ENCODE measurements at places on chromosomes 7 and 10.

DNA sequence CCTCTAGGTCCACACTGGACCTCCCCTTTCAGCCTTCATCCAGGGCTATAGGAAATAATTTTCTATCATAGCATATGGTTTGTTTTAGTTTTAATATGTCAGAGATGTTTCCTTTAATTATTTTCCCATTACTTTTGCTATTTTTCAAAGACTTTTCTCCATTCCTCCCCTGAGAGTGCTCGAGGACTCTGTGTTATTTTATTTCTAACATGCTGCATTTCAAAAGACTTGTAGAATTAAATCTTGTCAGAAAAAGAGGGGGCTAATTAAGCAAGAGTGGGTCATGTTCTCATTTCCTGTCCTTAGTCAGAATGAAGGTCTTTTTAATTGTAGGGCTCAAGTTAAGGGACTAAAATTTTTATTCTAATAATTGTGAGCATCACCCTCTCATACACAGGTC is 71.6 kb upstream of the CTTNBP2 start:
- DNase-seq, result no peak

DNA sequence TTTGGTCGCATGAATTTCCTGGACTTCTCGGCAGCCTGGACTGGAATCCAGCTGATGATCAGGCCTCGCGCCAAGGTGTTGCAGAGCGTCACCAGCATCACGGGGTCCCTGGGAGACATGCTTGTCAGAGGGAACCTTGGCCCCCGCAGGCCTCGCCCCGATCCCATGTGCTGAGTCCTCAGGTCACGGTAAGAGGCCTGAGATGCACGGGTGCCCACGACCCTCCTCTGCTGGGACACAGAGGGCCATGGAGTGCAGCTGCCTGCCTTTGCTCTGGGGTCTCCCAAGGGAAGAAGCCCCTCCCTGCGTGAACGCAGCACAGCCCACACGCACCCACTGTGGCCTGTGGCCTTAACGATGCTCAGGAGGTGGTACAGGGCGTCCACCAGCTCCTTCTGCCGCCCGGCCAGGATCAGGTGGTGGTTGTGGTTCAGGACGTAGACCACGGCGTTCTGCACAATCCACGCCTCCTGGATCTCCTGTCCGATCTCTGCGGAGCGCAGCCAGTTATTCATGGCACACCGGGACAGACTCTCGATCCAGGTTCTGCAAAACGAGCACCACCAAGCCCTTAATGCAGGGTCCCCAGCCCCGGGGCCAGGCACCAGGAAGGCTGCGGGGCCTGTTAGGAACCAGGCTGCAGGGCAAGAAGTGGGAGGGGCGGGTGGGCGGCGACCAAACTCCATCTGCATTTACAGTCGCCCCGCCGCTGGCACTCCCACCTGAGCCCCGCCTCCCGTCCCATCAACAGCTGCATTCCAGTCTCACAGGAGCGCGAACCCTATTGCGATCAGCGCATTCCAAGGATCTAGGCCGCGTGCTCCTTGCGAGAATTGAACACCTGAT is 29.4 kb downstream of the CFAP46 start:
- no peak for DNase-seq

DNA sequence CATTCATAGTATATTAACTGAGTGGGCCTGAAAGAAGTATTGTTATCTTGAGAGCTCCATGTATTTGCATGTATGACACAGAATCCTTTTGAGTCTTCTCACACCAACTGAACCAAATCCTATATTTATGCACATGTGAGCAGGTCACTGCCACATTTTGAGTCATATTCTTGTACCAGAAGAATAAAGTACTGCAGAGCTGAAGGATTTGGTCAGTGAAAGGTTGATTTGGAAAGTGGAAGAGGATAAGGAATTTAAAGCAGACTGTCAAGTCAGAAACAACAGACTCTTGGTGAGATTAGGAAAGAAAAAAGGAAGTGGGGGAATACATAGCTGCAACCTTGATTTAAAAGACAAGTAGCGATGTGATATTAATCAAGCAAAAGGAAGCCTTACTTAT is 121.8 kb downstream of the ARID5B start:
- no peak for DNase-seq

GRCh38 chr10:79331709-79332108 is 15.6 kb upstream of the PPIF start:
- peak; percentile 84 for DNase-seq

GRCh38 chr7:71558806-71559613 is 427.1 kb downstream of the GALNT17 start:
- DNase-seq, result no peak

DNA sequence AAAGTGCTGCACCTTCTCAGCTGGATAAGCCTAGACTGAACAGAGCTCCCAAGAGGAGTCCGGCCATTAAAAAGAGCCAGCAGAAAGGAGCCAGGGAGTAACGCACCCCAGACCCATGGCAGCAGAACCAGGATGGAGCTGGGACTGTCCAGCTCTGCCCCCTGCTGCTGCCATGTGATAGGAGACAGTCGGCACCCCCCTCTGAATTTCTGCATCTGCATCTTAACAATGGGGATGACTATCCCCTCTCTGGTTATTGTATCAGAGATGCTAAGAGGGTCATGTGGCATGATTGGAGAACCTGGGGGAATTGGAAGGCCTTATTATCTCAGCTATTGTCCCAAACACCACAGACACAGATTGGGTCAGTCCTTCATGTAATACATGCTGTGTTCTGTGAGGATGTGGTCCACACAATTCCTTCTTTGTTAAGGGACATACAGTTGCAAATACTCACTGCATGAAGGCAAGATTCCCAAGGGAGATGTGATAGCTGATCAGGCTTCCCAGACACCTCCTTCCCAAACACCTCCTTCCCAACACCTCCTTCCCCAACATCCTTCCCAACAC is 29.3 kb downstream of the PLEKHS1 start:
- no peak for DNase-seq

GRCh38 chr10:115860182-115861107 is 412.6 kb downstream of the GFRA1 start:
- no peak for DNase-seq

- peak; percentile 58 for DNase-seq
These were observed 41.4 kb upstream of the ZMIZ1 start for GRCh38 chr10:79027147-79028055.

DNA sequence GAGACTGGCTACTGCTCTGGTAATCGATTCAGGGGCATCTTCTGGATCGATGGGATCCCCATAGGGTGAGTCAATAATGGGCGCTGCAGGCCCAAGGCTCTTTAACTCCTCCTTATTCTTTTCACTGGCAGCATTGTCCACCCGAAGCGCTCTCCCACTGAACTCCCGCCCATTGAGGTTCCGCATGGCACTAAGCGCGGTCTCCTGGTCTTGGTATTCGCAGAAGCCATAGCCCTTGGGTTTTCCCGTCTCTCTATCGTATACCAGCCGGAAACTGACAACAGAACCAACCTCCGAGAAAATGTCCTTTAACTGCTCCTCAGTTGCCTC is 285 bp downstream of the CSTF2T start:
- DNase-seq, result no peak

- no peak for DNase-seq
These were observed 181.8 kb upstream of the MDFIC start for GRCh38 chr7:114740095-114740494.

- no peak for DNase-seq
These were observed 8.8 kb upstream of the CRPPA start for GRCh38 chr7:16430133-16430532.

DNA sequence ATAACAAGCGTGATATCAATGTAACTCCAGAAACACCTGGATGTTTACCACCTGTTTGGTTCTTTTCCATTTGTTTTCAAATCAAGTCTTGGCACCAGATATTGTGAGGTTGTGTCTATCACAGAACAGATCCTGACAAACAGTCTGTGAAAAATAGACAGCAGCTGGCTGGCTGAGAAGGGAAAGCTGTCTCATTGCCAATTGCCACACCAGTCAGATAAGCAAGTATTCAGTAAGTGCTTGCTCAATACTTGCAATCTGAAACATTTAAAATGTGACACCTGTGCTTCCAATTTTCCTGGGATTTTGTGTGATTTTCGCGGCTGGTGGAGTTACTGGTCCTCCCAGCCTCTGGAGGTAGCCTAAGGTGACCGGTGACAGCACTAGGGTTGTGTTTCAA is 147.9 kb upstream of the MYO3A start:
- DNase-seq, result no peak

DNA sequence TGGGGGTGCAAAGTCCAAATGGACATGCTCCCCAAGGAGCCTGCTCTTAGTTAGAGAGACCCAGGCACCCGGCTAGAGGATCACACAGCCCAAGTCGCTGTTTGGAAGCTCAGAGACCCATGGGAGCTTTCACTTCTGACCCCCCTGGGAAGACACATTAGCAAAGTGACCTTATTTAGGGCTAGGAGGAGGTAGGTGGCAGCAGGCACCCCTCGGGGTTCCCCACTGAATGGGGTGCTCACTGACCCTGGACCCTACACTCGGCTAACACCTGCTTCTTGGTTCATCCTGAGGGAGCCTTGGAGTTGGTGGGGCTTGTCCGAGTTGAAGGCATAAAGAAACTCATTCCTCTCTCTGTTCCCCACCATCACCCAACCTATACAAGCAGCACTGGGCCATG is 27.1 kb upstream of the HABP2 start:
- no peak for DNase-seq

DNA sequence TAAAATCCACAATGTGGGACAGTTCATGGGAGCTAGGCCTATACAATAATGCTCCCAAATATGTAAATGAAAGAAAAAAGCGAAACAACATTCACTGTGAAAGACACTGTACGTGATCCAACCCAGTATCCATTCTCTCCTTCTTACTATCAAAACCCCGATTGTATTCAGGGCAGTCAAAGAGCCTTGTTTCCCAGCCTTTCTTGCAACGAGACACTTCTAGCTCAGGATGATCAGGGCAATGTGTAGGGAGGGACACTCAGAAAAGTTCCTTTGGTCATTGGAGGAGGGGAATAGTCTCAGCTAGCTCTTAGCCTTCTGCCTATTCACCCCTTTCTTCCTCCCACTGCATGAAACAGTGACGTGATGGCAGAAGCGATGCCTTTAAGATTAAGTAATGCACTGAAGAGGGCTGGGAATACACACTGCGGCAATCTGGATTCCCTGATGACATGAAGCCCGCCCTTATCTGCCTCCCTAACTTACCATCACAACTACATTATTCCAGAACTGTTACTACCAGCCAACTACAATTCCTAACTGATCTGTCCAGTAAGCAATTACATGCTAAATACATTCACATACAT is 27.3 kb downstream of the UBE2H start:
- no peak for DNase-seq

DNA sequence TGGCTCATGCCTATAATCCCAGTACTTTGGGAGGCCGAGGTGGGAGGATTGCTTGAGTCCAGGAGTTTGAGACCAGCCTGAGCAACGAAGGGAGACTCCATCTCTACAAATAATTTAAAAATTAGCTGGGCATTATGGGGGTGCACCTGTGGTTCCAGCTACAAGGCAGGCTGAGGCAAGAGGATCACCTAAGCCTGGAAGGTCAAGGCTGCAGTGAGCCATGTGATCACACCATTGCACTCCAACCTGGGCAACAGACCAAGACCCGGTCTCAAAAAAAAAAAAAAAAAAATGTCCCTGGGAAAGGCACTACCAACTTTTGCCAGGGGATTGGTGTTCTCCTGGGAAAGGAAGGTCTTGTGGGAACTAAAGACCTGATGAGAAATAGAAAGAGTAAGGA is 134.2 kb upstream of the AUTS2 start:
- DNase-seq, result no peak

- no peak for DNase-seq
These were observed 39.5 kb upstream of the DMBT1 start for GRCh38 chr10:122521011-122521410.

DNA sequence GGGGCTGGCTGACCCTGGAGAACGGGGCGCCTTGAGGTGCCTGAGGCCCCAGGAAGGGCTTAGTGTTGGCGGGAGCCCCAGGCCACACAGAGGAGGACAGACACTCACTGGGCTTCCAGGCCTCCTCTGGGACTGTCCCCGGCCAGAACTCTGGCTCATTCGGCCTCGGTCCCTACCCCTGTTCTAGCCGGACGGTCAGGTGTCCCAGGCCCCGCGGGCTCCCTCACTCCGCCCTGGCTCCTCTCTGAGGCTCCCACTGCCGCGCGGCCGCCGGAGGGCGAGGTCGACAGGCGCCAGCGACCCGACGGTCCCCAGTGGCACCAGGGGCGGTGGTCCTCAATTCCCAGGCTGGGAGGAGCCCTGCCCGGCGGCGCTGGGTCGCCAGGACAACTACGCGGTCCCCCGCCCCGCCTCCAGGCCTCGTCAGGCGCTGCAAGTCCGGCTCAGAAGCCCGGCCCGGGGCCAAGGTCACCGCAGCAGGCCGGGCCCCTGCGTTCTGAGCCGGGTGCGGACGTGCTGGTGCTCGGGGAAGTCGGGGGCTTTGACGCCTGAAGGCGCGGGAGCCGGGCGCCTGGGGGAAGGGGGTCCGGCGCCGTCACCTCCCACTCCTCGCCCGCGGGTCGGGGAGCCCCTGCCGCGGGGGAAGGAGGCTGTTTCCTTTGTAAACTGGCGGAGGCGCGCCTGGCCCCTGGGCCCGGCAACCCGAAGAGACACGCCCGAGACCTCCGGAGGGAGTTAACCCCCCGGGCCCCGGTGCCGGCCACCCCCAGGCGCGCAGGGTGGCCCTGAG is 1.1 kb upstream of the PWWP2B start:
- peak; percentile 37 for DNase-seq

- no peak for DNase-seq
These were observed 20.5 kb upstream of the COL1A2 start for GRCh38 chr7:94374231-94374630.

DNA sequence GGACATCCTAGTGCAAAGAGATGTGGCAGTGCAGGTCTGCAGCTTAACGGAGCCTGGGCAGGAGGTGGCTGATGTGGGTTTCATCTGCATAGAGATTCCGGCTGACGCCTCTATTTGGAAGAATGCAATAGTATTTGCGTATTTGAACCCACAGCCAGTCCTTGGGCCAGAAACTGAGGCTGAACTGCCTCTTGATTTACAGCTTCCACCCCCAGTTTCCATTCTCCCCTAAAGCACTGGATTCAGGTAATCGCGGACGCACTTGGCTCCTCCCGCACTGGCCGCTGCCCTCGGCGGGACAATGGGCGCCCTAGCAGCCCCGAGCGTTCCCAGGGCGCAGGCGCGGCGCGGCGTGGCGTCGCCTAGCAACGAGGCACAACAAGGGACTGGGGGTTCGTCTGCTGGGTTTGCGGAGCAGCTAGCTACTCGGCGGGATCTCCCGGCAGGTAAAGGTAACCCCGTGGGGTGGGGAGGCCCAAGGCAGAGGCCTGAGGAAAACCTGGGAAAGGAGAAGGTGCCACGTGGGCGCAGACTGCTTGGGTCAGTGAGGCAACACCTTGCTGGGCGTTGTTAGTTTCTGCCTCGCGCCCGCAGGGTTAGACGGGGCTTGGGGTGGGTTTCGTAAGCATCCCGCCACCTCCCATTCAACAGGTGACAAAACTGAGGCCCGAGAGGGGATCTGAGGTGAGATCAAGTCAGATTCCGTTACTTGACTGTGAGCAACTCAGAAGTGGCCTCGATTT is at the start of gene ARMC3:
ARMC3 (plus strand) TSS at position 393 of the 743 bp plus-strand sequence. CDS start 3,944 bp downstream, outside the sequence.
- DNase-seq, result peak; percentile 73

- DNase-seq, result no peak
These were observed 5.8 kb downstream of the UPP1 start for GRCh38 chr7:48094861-48095293.

DNA sequence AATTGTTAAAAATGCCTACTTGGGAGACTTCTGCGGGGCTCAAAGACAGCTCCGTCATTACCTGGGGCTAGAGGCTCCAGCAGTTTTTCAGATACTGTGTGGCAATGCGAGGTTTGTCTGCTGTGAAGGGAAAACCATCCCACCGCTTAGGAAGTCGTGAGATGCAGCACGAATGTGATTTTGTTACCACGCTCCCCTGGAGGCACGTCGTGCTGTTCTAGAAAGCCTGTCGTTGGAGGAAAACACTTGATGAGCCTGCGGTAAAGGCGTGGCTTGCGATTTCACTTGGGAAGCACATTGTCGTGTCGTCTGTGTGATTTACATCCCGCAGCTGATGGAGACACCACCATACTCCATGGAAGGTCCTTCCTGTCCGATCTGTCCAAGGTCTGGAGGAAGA is 39.3 kb downstream of the CAMK1D start:
- no peak for DNase-seq
